ENCODE measurements at places on chromosomes 7 and 10.

GRCh38 chr7:129263168-129263567 lies 38.3 kb downstream of the AHCYL2 start:
- DNase-seq = no peak

DNA sequence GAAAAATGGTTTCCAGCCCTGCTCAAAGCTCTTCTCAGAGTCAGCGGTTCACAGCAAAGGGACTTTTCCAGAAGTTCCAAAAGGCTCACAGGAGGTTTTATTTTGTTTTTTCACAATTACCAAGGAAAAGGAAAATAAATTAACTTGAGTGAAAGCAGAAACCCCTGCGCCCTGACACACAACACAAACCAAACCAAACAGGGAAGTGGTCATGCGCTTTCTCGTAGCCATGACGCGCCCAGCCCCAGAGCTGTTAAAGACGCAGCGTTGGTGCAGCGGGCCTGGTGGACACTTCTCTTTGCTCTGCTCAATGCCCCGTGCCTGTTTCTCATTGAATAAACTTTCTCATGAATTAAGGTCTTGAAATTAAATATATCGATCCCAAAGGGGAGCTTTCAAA lies 134.4 kb upstream of the LYZL2 start:
- DNase-seq = no peak

DNA sequence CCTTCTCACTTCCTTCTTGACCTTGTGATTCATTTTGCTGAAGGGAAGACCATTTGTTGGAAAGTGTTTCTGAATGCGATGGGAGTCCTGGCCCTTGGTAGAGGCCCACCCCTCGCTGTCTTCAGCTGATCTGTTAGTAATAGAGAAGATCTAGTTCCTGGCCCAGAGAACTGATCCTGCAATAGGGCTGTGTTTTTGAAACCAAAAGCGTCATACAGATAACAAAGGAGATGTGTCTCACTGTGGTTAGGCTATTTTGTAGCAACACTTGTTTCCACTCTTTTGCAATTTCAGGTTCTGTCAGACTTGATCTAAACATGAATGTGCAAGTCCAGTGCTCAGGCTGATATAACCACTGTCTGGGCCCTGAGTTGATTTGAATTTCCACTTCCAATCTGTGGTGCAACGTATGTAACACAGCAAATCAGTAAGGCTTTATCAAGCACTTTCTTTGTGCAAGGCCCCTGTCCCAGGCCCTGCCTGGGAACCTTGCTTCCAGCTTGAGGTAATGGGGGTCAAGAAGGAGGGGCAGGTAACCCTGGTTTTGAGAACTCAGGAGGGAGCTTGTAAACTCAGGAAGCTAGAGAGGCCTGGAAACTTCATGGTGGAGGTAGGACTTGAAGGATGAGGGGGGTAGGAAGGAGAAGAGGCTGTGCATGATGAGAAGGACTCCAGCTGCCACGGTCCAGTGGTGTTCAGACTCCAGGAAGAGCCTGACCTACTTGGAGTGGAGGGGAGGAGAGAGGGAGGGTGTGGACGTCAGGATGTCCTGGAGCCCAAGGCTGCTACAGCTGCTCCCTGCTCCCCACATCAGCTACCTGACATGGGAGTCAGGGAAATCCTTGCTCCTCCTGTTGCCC lies 42.2 kb upstream of the SRGN start:
- peak; percentile 18 for DNase-seq

DNA sequence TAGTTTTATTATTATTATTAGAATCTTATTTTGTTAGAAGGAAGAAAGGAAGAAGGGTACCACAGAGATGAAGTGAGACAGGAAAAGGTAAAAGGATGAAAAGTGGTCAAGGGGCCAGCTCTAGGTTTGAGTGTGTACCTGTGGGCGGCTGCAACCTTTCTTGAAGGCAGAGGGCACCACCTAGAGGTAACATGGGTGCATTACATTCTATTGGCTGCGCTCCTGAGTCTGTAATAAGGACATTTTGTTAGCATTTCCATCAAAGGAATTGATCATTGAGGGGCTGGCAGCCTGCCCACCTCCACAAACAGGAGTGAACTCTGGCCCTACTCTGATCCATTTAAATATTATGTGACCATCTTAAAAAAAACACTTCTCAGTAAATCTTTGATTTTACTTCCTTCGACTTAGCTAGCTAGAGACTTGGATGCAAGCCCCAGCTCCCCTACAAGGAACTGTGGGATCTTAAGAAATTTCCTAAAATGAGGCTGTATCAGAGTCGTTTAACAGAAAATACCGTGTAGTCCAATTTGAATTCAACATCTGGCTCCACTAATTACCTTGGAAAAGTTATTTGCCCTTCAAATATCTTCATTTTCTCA lies 610.4 kb downstream of the IPMK start:
- peak; percentile 64 for DNase-seq

GRCh38 chr7:150340024-150340749 lies 1.2 kb downstream of the RARRES2 start:
- DNase-seq = no peak

- DNase-seq = no peak
Observed at GRCh38 chr7:47726047-47726726, 144.3 kb upstream of the TNS3 start.

GRCh38 chr10:108852211-108852610 lies 1071.1 kb downstream of the XPNPEP1 start:
- no peak for DNase-seq

DNA sequence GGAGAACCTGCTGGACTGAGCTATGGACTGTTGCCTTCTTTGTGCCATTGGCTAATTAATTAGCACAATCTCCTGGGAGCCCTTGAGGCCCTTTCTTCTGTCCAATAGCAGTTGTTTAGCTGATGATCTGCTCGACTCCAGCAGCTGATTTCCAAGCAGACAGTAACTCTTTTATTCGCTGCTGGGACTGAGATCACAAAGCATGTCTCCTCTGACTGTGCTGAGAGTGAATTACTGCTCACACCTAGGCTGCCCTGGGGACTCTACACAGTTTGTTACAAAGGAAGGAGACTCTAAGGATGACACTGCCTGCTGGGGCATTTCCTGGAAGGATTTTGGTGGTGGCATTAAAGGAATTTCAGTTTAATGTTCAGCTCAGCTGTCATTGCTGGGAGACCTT lies 31.4 kb downstream of the CASP7 start:
- DNase-seq = no peak

DNA sequence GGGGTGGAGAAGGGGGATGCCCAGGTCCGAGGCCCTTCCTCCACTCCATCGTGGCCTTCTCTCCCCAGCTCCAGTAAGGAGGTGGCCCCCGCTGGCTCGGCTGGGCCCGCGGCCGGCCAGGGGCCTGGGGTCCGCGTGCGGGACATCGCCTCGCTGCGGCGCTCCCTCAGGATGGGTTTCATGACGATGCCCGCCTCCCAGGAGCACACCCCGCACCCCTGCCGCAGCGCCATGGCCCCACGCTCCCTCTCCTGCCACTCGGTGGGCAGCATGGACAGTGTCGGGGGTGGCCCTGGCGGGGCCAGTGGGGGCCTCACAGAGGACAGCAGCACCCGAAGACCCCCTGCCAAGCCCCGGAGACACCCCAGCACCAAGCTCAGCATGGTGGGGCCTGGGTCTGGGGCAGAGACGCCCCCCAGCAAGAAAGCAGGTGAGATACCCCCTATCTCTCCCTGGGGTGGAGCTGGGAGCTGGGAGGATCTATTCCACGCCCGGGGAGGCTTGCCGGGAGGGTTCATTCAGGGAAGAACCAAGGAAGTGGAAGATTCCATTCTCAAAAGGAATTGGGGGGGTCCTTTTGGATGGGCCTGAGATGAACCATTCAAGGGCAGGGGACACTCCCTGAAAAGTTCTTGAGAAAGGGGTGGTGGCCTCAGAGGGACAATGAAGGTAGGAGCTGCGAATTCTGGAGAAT lies 3.2 kb downstream of the NYAP1 start:
- DNase-seq = no peak

Data from KBM-7 (cell line).